ENCODE measurements at places on chromosomes 7 and 10. TPM values are rescaled to one million over a fixed set of nuclear protein-coding genes. Genes with fewer than 3 reads are reported as not detected.

- DNase-seq, result peak; percentile 95
These were observed 134.1 kb upstream of the GDF10 start for GRCh38 chr10:47165711-47166404.

- no peak for DNase-seq
These were observed 391.7 kb upstream of the SHH start for GRCh38 chr7:156203923-156204322.

GRCh38 chr10:50044941-50045664 is 22.7 kb upstream of the WASHC2A start:
- DNase-seq, result no peak

The CTAGE4 gene
- 0.53 TPM for polyA plus RNA-seq

The EIF5AL1 gene
- 0.45 TPM for polyA plus RNA-seq

- DNase-seq, result no peak
These were observed 18.5 kb upstream of the CHCHD1 start for GRCh38 chr10:73763343-73763742.

The GTF2IRD2 gene
- polyA plus RNA-seq, result 10.7 TPM

DNA sequence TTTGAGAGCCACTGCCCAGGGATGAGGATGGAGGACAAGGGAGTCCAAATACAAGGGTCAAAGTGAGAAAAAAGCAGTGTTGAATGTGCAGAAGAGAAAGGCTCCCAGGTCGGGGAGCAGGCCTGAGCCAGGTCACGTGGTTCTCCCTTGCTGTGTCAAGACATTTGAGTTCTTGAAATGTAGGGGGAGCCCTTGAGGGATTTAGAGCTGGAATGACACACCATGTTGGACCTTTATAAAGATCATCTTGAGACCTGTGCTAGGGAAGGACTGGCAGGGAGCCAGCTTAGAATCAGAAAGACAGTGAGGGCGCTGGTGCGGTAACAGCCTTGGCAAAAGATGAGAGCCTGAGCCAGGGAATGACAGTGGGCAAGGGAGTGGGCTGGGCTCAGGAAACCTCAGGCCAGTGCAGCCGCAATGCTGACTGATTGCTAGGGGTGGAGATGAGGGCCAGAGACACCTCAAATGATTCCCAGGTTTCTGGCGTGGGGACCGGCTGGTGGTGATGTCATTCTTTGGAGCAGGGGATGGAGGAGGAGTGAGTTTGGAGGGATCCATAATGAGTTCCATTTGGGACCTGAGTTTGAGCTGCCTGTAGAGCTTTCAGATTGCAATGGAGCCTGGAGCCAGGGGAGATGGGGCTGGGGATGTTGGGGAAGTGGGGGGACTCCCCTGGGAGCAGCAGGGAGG is 120.1 kb downstream of the PTPN20 start:
- peak; percentile 96 for DNase-seq

- DNase-seq, result peak; percentile 73
These were observed 98.4 kb upstream of the PODXL start for GRCh38 chr7:131654668-131655326.

GRCh38 chr7:42730586-42730985 is 181.3 kb downstream of the C7orf25 start:
- peak; percentile 84 for DNase-seq

DNA sequence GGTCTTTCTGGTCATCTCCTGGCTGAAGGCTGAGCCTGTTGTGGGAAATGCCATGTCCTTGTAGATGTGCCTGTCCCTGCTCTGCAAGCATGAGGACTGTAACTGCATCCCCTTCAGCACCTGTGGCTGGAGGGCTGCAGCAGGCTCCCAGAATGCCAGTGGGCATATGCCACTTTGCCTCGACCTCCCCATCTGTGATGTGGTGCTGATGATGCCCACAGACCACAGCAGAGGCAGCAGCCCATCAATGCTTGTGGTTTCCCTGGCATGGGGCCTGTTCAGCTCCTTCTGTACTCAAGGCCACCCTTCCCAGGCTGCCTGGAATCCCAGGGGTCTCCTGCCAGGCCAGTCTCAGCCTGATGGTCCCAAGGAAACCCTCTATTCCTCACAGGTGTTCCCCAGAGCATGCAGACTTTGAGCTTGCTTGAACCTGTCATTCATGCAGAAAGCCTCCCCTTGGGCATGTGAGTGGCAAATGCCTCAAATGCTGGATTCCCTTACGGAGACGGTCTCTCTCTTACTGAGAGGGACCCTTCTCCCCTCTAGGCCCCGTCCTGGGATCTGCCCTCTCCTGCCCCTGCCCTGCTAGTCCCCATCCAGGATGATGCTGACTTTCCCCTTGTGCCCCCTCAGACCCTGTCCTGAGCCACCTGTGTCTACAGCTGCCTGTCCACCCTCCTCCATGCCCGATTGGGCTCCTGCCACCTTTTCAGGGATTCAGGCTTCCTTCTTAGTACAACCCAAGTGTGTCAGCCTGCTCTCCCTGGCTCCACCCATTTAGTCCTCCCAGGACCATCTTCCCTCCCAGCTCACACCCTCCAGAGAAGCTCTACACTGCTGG is 50.9 kb upstream of the ANTXRL start:
- no peak for DNase-seq

The CHN2 gene
- 9.9 TPM for polyA plus RNA-seq

DNA sequence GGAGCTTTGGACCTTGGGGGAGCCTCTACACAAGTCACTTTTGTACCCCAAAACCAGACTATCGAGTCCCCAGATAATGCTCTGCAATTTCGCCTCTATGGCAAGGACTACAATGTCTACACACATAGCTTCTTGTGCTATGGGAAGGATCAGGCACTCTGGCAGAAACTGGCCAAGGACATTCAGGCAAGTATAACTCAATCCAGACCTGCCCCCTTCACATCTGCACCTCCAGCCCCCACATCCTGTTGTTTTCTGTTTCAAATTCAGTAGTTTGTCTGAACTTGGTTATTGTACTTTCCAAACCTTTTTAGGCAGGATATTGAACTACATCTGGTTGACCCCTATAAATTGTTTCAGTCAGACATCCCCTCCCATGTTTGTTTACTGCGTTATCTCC is 62.4 kb upstream of the CC2D2B start:
- DNase-seq, result no peak

- DNase-seq, result no peak
These were observed 56.1 kb upstream of the ELMO1 start for GRCh38 chr7:37504801-37505200.

The CRYGN gene
- polyA plus RNA-seq, result 0.41 TPM

DNA sequence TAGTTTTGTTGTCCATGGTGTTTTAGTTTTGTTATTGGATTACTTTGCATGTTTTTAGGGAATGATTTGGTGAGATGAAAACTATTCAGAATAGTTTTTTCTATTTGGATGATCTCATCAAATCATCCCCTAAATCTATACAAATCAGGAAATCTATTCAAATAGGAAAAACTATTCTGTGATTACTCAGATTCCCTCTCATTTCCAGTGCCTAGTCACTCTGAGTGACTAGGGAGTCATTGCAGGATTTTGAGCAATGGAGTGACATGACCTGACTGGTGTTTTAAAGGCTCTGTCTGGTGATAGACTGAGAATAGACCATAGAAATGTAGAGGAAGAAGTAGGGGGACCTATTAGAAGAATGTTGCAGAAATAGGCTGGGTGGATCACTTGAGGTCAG is 72.4 kb downstream of the TPST1 start:
- no peak for DNase-seq

The SCIN gene
- polyA plus RNA-seq, result 0.33 TPM

DNA sequence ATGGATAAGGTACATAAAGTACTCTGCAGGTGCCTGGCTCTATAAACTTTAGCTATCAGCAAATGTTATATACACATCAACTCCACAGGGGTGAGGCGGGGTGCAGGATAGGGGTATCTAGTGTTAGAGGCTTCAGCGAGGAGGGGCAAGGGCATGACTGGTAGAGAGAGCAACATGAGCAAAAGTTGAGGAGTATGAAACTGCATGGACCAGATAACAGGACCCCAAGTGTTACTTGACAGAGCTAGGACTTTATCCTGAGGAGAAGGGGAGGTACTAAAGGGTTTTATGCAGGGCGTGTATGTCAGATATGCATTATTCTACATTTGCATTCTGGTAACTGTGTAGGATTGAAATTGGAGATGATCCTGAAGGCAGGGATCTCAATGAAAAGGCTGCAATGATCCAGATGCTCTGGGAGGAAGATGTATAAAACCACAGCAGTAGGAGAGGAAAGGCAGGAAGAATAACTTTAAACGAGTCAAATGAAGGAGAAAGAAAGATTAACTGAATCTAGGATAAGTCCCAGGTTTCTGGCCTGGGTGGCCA is 109.8 kb upstream of the FAM133B start:
- DNase-seq, result no peak

DNA sequence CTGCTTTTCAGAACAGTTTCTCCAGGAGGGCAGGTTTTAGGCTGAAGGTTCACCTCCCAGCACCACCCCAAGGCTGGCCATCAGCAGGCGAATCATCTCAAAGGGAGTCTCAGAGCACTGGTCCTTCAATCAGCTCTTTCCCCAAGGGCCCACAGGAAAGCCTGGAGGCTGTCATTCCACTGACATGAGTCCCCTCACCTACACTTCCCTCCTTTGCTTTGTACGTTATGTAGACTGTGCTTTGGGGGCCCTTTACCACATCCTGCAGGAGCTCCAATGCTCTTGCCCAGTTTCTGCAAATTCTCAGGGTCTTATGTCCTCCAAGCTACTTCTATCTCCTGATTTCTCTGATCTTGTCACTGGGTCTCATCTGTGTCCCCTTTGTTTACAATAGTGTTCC is 15.4 kb downstream of the WDFY4 start:
- DNase-seq, result no peak

The NKX6-2 gene
- polyA plus RNA-seq, result 7.2 TPM

GRCh38 chr7:48108959-48109847 is 20.1 kb downstream of the UPP1 start:
- DNase-seq, result no peak

The PRKG1 gene
- polyA plus RNA-seq, result 42.9 TPM

DNA sequence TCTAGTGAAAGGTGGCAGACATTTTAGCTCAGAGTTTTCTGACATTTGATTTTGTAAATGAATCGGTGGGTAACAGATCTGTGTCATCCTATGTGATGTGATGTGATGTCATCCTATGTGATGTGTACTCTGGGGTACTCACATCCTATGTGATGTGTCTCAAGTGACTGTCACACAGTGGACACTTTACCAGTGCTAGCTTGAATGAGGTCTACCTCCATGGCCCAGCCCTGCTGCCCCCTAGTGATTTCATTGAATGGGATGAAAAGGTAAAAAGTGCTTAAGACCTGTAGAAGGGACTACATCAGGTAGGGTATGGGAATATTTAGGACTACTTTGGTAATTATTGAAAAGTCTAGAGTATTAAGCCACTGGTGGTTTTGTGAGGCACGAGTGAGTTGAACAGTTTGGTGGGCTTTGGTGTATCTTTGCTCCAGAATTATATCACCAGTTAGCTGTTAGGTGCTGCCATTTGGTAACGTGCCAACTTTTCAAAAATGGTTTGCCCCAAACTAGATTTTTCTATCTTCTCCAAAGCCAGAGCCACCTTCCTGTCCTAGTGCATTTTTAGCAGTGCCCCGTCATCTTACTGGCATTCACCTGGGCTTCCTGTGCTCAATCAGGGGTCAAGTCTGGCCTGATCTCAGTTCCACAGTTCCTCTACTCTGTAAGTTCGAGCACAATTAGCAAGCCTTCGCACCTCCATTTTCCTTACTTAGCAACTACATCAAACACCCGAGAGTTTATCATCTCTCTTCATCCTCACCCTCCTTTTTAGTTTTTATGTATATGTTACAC is 9.7 kb downstream of the EIF4H start:
- no peak for DNase-seq

GRCh38 chr10:125144693-125145623 is 15.4 kb downstream of the CTBP2 start:
- no peak for DNase-seq

The PTN gene
- polyA plus RNA-seq, result 61.2 TPM

DNA sequence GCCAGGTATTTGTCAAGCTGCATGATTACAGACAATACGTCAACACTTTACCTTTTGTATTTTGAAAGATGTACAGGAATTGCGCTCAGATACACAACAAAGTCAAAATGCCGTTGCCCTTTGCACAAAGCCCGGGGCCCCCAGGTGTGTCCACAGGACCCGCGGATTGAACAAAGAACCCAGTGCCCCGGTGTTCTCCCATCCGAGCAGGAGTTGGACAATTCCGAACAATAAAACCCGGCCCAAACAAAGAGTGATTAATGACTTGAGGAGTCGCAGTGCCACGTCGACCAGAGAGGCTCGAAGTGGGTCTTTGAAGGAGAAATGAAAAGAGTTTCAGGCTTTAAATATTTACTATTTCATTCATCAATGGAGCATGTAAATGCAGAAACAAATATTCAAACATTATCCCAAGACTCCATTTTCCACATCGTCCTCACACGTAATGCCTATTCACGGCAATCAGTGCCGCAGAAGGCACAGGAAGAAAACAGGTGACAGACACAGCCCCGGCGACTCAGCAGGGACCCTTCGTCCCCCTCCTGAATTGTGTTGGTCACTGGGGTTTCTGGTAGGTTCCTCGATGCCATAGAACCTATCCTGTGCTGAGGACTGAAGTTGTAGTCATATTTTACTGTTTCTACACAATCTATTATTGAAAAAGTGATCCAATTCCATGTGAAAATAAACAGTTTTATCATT is 70.9 kb upstream of the MGMT start:
- no peak for DNase-seq

Data from muscle of leg (tissue), 16 donors.